Activated CD8-positive, alpha-beta T cell treated with anti-CD3 and anti-CD28 coated beads for 36 hours (primary cell): ENCODE measurements at places on chromosomes 1 and 21. TPM values are rescaled to one million over a fixed set of nuclear protein-coding genes. Genes with fewer than 3 reads are reported as not detected.

The ANXA9 gene
- total RNA-seq: not detected

The TNFRSF14 gene
- total RNA-seq: 134 TPM

The CFAP57 gene
- total RNA-seq: 0.23 TPM

The DMBX1 gene
- total RNA-seq: not detected

The MECR gene
- total RNA-seq: 42.2 TPM

The GPX7 gene
- total RNA-seq: 21.5 TPM

The NOTCH2NLA gene
- 19.2 TPM for total RNA-seq

The CSF1 gene
- total RNA-seq: 33.3 TPM

The SPRR2G gene
- not detected for total RNA-seq

The MRPL55 gene
- 68.3 TPM for total RNA-seq

The KRTAP21-2 gene
- total RNA-seq: not detected

The ZNF697 gene
- total RNA-seq: 0.20 TPM

The MAP10 gene
- 1.3 TPM for total RNA-seq

The KRTAP7-1 gene
- total RNA-seq: not detected

The KRTAP11-1 gene
- total RNA-seq: not detected

The ACTL8 gene
- total RNA-seq: not detected

The HFM1 gene
- 0.47 TPM for total RNA-seq

The GJB3 gene
- total RNA-seq: not detected

The SPRR5 gene
- not detected for total RNA-seq

The PTGS2 gene
- not detected for total RNA-seq

The NBPF6 gene
- total RNA-seq: not detected

The NIPAL3 gene
- 33.3 TPM for total RNA-seq

The CACNA1S gene
- total RNA-seq: not detected

The ELF3 gene
- 0.25 TPM for total RNA-seq

The LENEP gene
- not detected for total RNA-seq

The UTS2 gene
- not detected for total RNA-seq

The PTGFRN gene
- total RNA-seq: 7.0 TPM

The MARK1 gene
- not detected for total RNA-seq

The SPATA21 gene
- not detected for total RNA-seq

The CLCA1 gene
- total RNA-seq: not detected

The HLX gene
- not detected for total RNA-seq

The CADM3 gene
- total RNA-seq: not detected

The KLHDC8A gene
- total RNA-seq: not detected

The RGS13 gene
- not detected for total RNA-seq
